GM12864 (cell line): ENCODE measurements at places on chromosomes 3 and 15.

- DNase-seq = peak; percentile 78
These were observed 302.2 kb upstream of the NR2E3 start for GRCh38 chr15:71508081-71508682.

GRCh38 chr3:197124713-197125112 is 95.1 kb upstream of the MELTF start:
- no peak for DNase-seq

DNA sequence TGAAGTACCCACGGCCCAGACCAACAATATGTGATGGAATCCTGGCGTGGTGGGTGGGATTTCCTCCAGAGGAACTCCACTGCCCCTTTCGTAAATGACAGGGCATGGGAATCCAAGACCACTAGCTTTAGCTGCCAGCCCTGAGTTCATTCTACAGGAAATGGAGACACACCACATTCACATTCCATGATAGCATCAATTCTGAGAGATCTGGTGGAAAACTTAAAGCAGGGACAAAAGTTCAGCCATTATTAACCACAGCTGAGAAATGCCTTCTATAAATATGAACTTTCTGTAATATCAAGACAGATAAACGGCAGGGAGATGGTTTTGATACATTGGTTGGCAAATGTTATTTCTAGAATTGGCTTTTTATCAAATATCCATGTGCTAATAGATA is 98.2 kb downstream of the FBN1 start:
- no peak for DNase-seq

GRCh38 chr15:55240125-55240760 is 43.5 kb upstream of the RSL24D1 start:
- DNase-seq = no peak

- DNase-seq = no peak
These were observed 28.2 kb downstream of the SLC6A1 start for GRCh38 chr3:11020764-11021163.

DNA sequence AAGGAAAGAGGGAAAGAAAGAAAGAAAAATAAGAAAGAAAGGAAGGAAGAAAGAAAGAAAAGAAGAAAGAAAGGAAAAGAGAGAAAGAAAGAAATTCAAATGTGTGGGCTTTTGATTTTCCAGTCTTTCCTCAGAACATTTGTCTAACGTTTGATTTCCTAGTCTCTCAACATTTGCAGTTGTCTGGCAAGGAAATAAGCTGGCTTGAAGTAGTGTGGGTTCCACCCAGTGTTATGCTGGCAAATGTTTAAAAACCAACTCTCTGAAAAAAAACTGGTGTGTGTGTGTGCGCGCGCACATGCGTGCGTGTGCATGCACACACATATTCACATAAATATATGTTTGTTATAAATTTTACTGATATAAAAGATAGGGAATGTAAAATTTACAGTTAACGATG is 54.6 kb upstream of the C3orf49 start:
- DNase-seq = no peak

DNA sequence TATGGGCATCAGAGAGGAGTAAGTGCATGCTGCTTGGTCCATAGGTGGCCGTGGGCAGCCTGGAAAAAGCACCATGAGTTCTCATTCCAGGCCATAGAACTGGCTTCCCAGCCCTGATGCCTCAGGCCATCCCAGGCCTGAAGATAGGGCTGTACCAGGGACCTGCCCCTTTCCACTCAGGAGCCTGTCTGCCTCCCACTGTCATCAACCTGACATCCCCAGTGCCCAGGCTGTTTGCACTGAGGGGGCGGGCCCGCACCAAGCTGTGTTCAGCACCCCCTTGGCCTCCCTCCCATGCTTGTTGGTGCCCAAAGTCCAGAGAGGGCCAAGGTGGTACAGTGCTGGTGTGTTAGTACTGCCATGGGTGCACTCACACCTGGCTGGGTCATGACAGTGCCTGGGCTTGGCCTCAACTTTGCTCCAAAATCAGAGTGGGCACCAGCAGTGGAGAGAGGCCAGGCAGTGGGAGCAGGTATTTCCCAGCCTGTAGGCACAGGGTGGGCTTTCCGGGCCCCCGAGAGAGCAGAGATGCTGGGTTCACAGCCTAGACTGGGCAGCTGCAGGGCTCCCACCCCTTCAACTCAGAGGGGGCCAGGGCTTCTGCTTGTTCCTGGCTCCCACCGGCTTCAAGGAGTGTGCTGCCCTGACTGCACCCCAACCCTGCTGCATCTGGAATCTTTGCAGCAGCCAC is 556.1 kb downstream of the SI start:
- DNase-seq = no peak

DNA sequence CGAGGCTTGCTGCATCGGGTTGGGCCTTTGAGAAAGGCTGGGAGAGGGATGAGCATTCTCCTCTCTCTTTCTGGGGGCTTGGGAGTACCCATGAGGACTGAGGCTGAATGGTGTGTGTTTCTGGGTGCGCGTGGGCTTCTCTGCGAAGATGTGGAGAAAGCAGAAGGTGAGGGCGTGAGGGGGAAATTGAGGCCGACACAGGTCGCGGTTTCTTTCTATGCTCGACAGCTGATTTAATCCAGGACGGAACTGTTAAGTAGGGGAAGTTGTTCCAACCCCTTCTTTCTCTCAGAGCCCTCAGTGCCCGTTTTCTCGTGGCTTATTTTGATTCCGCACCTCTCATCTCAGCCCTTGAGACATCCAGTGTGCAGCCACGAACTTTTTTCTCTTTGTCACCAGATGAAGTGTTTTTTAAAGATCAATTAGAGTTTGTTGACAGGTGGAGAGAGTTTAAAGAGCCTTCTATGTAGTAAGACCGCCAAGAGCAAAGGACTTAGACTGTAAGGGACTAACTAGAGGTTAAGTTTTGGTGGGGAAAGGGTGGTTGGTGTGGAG is 711 bp downstream of the STARD9 start:
- DNase-seq = no peak

DNA sequence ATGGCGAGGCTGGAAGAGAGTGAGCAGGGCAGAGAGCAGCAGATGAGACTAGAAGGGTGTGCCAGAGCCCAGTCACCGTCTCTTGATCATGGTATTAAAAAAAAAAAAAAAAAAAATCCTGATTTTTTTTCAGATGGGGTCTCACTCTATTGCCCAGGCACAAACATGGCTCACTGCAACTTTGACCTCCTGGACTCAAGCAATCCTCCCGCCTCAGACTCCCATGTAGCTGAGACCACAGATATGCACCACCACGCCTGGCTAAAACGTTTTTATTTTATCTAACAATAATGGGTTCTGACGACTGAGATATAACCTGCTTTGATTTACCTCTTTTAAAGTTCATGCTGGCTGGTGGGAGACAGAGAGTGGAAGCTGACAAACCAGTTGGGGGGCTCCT is 4.0 kb downstream of the GNB4 start:
- DNase-seq = no peak

DNA sequence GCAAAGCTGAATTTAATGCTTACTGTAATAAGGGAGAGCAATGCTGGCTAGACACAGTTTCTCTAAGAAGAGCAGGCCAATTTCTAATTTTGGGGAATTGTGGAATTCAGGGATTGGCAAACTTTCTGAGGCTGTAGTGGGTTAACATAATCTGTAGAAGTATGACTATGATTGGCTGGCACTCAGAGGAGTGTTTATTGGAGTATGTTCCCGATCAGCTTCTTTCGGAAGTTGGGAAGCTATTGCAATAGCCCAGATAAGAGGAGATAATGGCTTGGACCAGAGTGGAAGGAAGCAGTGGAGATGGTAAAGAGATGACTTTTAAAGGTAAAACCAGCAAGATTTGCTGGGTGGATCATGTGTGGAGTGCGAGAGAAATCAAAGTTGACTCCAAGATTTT is 19.4 kb downstream of the TMOD3 start:
- no peak for DNase-seq

DNA sequence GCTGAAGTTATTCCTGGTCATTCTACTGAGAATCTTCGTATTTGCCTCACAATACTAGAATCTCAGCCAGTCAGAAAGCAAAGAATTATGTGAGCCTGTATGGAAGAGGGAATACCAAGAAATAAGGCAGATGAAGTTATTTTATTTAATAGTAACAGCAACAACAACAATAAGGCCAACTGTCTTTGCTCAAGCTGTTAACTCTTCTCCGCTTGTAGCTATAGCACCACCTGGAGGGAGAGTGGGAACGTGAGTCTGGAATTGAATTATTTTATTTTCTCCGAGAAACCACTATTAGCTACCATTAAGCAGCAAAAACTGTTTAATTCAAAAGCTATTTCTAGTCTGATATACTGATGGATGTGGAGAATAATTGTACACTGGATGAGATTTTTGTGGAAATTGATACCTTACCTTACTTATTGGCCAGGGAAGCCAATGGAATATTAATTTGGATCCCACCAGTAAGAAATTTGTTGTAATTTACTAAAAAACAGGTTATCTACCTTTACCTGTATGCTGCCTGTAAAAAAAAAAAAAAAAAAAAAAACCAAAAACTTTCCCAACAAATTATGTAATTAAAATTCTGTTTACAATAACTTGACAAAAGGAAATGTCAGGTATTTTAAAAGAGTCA is 50.1 kb downstream of the CALML4 start:
- DNase-seq = peak; percentile 24

GRCh38 chr3:85476891-85477495 is 518.2 kb downstream of the CADM2 start:
- no peak for DNase-seq

DNA sequence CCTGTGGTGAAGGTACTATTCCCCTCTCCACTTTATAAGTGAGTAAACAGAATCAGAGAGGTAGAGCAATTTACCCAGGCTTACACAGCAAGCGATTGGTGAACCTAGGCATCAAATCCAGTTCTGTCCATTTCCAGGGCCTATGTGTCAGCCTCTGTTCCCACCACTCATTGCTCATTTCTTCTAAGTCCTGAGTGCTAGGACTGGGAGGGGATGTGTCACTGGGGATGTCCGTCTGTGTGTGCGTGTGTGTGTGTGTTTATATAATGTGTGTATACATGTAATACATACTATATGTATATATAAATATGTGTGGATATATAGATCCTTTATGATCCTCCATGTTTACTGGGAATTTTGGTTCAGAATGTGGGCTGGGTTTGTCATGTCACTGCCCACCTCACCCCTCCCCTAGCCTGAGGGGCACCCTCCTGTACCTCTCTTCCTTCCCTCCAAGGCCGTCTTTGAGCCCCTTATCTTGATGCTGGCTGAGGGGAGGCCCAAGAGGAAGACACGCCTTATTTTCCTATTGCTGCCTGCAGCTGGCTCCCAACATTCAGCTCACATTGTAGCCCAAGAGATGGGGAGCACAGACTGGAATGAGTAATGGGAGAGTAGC is 2.1 kb downstream of the TMEM43 start:
- no peak for DNase-seq

DNA sequence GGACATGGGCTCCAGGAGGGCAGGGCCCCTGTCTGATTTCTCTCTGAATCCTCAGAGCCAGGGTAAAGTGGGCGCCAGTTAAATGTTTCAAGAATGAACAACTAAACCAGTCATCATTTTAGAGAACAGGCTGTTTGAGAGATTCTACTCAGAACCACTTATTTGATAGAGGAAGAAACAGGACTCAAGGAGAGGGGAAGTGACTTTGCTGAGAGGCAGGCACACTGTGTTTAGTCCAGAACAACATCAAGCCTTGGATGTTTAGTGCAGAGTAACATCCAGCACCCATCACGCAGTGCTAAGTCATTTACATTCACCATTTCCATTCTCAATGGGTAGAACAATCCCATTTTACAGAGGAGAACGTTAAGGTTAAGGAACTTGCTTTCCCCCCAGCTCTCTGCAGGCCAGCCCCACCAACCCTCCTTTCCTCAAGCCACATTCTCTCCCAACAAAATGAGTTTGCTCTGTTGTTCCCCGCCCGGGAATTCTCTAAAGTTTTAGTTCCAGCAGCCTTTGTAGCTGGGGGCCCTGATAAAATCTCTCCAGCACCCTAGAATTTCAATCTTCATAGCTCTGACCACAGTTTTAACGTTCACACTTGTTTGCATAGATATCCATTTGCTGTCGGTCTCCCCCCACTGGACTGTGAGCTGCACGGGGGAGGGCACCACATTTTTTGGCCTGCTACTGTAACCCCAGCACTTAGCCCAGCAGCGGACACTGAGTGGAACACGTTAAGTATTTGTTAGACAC is 962 bp downstream of the NMNAT3 start:
- DNase-seq = no peak

- DNase-seq = no peak
These were observed 159.1 kb downstream of the TIGIT start for GRCh38 chr3:114452937-114453336.
